CD14-positive monocyte (primary cell): ENCODE measurements at places on chromosomes 7 and 10.

GRCh38 chr7:318878-319661, 29.1 kb downstream of the FOXL3 start:
- DNase-seq: no peak

GRCh38 chr7:44057849-44058758, 7.3 kb downstream of the PGAM2 start:
- DNase-seq: no peak

- DNase-seq: no peak
These were observed 28.6 kb downstream of the ZC3HAV1 start for GRCh38 chr7:139080905-139081304.

DNA sequence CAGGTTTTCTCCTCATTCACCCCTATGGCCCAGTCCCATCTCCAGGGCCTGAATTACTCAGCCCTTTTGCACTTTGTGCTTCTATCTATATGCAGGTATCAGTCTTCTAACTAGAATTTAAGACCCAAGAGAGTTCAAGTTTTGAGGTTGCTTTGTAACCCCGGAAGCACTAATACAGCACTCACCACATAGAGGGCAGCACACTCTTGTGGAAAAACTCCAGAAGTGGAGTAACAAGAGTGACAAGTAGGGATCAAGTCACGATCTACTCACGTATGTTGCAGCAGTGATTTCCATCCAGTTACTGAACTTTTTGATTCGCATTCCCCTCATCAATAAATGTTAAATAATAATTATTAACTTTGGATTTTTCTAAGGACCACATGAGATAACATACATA, 151.0 kb downstream of the CHCHD3 start:
- no peak for DNase-seq

DNA sequence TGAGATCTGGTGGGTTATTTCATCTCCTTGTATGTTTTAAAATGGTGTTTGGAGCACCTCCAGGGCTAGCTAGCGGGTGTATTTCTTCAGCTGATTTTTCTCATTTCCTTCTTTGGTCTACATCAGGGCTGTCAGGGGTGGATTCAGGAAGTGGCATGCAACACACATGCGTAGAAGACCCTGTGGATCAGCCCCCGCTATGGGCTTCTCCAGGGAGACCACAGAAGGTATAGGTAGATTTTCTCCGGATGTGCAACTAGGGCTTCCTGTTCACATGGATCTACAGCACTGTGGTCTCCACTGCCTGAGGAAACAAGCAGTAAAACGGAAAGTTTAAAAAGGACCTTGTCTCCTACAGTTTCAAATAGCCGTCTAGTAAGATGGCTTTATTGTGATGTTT, 10.4 kb downstream of the NUB1 start:
- peak; percentile 46 for DNase-seq

DNA sequence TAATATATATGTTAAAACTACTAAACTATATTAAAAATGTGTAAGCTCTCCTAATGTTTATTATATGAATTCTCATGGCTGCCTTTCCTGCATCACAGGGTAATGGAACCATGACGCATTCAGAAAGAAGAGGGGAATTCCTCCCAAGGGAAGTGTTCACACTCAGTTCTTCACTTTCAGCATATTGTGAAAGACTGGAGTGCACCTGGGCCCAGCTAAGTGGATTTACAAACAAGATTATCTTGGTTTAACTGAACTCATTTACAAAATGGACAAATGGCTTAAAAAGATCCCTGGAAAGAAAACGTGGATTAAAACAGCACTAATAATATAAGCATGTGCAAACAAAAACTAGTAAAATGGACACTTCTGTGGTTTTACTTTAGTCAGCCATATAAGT, 149.8 kb downstream of the DOCK4 start:
- peak; percentile 90 for DNase-seq

GRCh38 chr7:38855386-38855785, 53.6 kb downstream of the VPS41 start:
- peak; percentile 38 for DNase-seq

DNA sequence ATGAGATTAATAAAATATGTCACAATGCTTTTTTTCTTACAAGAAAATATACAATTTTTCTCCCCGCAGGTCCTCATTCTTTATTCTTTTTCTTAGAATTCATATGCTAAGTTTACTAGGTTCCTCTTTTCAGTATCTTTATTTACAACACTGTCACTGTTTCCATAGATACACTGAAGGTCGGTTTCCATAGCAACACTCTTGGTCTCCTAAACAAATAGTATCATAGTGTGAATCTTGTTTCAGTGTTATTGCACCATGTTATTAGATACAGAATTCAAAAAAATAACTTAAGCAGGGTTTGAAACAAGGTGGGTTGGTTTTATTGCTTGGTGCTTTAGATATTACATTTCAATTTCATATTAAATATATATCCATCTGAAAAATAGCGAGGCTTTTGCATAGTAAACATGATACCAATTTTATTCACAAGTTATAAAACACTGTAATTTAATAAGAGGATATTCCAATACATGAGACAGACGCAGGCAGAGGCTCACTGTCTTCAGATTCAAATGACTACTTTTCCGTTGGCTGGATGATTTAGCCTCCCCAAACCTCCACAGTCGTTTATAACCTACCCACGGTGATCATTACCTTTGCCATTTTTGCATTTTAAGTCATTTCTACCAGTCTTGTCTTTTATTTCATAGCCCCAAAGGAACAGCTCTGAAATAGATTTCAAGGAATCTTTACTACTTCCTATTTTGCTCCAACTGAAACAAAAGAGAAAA, 88.9 kb upstream of the KLF6 start:
- DNase-seq: peak; percentile 92

GRCh38 chr10:11135709-11136108, 118.0 kb downstream of the CELF2 start:
- no peak for DNase-seq

- peak; percentile 88 for DNase-seq
These were observed 222.4 kb downstream of the RPS24 start for GRCh38 chr10:78255796-78256638.
